ENCODE measurements at places on chromosomes 5 and 9. TPM values are rescaled to one million over a fixed set of nuclear protein-coding genes. Genes with fewer than 3 reads are reported as not detected.

DNA sequence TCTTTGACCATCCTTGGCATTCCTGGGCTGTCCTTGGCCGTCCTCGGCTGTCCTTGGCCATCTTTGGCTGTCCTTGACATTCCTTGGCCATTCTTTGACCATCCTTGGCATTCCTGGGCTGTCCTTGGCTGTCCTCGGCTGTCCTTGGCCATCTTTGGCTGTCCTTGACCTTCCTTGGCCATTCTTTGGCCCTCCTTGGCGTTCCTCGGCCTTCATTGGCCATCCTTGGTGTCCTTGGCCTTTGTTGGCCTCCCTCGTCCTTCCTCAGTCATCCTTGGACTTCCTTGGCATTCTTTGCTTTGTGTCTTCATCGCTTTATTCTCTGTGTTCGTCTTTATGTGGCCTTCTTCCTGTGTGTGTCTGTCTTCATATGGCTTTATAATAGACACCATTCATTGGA lies 20.7 kb downstream of the NDUFS6 start:
- no peak for DNase-seq

The PCDHGB4 gene
- 1.0 TPM for total RNA-seq

DNA sequence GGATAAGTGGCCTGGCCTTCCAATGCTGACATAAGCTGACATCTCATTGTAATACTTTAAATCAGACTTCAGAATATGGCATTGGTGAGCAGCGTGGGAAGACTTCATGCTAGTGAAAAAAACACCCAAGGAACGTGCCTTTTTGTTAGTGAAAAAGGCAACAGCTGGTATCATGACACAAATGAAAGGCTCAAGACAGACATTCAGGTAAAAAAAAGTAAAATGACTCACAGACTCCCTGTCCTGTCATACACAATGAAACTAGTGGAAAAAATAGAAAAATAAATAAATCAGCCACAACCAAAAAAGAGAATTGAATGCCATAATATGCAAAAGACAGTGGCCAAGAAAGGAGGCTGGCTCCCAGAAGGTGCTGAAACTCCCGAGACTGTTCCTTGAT lies 24.4 kb upstream of the PPP1R2B start:
- no peak for DNase-seq

DNA sequence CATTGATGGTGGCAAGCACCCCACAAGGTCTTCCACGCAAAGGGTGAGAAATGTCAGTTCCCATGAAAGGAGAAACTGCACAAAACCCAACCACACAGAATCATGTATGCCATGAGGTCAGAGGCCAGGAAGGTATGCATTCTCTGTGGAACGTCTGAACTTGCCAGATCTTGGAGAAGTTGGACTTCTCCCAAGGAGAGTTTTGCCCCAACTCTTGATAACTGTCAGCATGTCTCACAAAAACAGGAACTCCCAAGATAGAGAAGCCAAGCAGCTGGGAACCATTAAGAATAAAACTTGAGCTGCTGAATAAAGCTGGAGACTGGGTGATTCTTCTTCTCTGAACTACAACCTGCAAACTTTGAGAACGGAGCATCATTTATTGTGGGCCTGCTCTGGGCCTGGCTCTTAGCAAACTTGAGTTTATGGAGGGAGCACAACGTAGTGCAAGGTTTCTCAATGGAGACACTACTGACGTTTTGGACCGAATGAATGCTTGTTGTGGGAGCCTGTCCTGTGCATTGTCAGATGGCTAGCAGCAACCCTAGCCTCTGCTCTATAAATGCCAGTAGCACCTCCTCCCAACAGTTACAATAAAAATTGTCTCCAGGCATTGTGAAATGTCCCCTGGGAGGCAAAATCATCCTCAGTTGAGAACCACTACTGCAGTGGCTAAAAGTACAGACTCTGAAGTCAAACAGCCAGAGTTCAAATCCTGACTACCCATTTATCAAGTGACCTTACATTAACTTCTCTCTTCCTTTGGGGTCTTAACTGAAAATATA lies 193.5 kb downstream of the ACTL7B start:
- no peak for DNase-seq

The FBXL7 gene
- total RNA-seq = 0.90 TPM

DNA sequence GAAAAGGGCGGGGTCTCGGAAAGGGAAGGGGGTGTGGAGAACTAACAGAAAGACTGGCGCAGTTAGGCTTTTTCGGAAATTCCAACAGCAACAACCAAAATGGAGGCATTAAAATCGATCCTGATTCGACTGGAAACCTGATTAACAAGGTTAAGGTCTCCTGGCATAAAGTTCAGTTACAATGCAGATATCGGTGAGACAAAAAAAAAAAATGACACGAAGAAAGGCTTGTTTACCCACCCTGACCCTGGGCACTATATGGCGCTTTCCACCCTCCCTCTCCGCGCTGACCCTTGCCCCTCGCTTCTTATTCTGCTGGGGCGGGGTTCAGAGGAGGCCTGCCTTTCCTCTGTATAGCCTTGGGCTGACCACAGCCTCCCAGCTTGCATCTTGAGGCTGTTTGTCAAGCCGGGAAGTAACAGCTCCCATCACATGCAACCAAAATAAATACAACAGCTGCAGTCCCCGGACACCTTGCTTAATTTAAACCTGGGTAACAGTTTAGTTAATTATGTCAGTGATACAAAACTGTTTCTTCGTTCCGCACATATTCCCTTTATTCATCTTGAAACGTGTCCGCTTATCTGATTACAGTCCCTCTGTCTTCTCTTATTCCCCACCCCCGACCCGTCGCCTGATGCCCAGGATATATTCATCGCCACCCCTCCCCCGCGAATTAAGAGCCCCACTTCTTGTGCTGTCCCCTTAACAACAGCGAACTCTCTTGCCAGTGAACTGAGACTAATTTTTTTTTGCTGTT lies 795 bp upstream of the PJA2 start:
- no peak for DNase-seq

The RIGI gene
- 23.0 TPM for total RNA-seq

DNA sequence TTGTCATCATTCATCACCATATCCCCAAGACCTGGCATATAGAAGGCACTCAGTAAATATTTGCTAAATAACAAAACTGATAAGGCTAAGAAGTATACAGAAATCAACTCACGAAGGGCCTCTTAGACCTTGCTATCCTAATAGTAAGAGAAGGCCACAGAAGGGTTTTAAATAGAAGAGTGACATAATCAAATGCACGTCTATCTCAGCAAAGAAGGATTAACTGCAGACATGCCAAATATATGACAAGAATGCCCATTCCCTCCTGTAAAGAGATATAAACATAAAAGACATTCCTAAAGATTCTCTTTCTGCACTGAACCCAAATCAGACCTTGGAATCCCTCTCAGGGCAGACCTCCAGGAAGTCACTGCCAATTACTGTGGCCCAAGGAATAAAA lies 34.1 kb downstream of the ECPAS start:
- DNase-seq = no peak

DNA sequence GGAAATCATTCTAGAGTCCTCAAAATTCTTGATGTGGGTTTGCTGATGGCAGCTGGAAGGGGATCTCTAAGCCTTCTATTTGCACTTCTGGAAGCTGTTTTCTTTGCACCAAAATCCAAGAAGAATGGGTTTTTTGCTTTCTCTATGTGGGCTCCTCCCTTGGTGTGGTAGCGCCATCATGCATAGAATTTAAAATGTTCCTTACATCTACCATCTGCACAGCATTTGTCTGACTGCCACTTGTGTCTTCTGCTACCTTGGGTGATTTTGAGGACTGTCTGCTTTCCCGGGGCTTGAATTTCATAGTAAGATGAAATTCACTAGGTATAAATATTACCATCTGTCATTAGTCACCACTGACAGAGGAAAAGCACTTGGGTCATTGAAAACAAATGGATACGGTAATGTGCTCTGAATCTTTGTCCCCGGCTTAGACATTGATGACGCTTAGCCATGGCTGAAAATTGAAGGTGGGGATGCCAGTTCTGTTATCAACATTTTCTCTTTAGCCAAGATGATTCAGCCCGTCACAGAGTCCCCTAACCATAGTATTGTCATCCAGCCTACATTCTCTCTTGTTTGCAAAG lies 30.0 kb downstream of the SNX30 start:
- no peak for DNase-seq

DNA sequence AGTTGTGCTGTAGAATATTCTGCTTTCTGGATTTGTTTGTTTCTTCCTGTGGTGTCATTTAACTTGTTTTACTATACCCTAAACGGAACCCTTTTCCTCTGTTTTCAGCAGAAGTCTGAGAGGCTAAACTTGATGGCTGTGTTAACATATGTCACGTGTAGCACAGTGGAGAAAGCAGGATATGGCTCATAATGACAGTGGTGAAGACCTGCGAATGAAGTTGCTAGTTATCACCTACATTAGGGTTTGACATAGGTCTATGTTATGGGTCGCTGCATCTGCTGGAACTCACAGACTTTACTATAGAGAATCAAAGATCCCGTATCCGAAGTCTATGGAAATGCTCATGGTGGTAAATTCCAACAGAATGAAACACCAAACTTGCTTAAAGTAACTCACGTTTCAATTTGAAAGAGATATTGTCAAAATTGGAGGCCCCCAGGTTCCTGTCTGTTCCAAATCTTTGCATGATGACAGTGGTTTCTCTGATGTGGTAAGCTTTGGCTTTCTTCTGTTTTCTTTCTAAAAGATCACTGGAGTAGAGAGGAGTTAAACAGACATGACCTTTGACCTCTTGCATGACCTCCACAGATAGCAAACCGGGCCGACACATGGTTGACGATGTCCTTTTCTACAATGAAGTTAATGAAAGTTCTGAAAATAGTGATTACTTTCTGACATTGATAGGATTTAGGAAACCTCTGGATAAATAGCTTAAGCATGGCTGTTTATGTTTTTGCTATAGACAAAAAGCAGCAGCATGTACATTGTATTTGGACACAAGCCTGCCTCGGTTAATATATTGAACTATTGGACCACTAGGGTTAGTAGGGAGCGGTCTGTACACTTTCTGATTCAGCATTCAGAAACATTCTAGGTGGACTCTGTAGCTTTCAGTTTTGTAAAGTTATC lies 3.1 kb upstream of the CATSPER3 start:
- peak; percentile 44 for DNase-seq

The LEAP2 gene
- total RNA-seq = 1.5 TPM

The MYMK gene
- 0.47 TPM for total RNA-seq

DNA sequence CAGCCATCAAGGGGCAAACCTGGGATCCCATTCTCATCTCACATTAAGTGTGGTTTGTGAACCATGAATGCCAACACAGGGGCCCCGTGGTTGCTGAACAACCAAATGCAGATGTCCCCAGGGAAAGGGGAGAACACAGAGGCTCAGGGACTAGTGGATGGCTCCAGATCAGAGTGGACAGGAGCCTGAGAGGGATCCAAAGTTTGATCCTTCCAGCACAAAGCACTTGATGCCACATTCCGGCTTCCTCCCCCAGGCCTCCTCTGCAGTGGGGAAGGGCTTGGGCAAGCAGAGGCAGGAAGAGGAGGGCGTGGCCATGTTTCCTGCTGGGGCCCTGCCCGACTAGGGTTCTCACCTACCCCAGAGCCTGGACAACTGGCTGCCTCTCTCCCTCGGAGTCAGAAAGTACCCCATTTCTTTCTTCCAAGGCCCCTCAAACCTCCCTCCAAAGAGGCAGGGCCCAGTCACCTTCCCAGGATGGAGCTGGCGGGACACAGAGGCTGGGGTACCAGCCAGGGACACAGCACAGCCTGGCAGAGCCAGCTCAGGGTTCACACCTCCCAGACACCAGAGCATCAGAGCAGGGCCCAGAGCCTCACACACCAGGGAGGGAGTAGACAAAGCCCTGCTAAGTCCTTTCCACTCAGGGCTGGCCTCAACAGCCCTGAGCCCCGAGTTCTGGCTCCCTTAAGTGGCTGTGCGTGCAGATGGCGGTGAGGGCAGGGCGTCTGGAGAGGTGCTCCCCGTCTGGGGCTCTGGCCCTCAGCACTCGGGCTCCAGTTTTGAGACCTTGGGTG lies 4.3 kb upstream of the RNF44 start:
- DNase-seq = no peak

- DNase-seq = no peak
These were observed 275.8 kb upstream of the RIOK2 start for GRCh38 chr5:97458851-97459250.

The CDC25C gene
- 12.9 TPM for total RNA-seq

DNA sequence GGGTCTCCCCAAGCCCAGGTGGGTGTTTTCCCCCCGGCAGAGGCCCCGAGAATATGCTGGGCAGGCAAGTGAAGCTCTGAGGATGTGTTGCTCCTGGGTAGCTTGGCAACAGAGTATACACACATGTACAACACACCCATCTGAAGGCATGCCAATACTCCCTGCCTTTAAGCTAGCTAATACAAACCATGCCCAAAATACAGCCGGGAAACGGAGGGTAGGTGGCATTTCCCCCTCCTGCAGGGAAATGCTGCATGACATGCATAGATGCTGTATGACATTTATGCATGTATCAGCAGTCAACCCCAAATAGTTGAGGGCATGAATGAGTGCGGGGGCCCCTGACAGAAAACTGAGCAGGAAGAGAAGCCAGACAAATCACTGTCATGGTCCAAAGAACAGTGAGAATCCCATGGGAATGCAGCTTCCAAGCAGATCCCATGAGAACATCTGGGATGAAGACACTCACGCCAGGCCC lies 614.1 kb downstream of the EBF1 start:
- no peak for DNase-seq

The TICAM2 gene
- 1.8 TPM for total RNA-seq

- DNase-seq = no peak
These were observed 61.7 kb downstream of the KLF9 start for GRCh38 chr9:70352802-70353201.

- DNase-seq = no peak
These were observed 72.5 kb downstream of the MACROH2A1 start for GRCh38 chr5:135326296-135327254.

DNA sequence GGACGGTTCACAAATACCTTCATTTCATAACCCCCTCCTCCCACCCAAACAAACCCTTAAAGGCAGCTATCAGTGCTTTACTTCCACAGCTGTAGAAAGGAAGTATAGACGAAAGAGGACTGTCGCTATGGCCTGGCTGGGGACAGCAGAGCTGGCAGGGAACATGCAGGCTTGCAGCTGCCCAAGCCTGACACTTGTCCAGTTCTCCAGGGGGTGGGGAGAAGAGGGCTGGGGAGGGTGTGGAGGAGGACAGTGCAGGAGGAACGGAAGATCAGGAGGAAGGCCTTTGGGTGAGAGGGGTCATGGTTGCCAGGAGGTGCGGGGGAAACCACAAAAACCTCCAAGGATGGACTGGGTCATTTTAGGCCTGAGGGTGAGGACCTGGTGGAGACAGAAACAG lies 25.9 kb downstream of the ARPC5L start:
- no peak for DNase-seq

DNA sequence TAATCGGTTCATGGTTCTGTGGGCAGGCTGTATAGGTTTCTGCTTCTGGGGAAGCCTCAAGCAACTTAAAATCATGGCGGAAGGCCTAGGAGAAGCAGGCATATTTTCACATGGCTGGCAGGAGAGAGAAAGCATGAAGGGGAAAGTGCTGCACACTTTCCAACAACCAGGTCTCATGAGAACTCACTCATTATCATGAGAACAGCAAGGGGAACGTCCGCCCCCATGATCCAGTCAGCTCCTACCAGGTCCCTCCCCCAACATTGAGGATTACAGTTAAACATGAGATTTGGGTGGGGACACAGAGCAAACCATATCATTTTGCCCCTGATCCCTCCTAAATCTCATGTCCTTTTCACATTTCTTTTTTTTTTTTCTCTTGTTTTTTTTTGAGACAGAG lies 82.1 kb downstream of the EHMT1 start:
- no peak for DNase-seq
